ENCODE measurements at places on chromosomes 7 and 10. TPM values are rescaled to one million over a fixed set of nuclear protein-coding genes. Genes with fewer than 3 reads are reported as not detected.

Gene PTTG1IP2
- not detected for total RNA-seq

Gene PODXL
- total RNA-seq, result 50.6 TPM

Gene CYP26C1
- total RNA-seq, result not detected

Gene CLEC5A
- not detected for total RNA-seq

Gene LRRC4
- total RNA-seq, result not detected

Gene CLCN1
- total RNA-seq, result not detected

Gene ZNF727
- total RNA-seq, result not detected

Gene CBLL1
- total RNA-seq, result 43.8 TPM

Gene FAM107B
- total RNA-seq, result 15.0 TPM
